ENCODE measurements at places on chromosomes 6 and 20. TPM values are rescaled to one million over a fixed set of nuclear protein-coding genes. Genes with fewer than 3 reads are reported as not detected.

GRCh38 chr6:86856379-86856778 lies 80.9 kb upstream of the HTR1E start:
- no peak for DNase-seq

GRCh38 chr20:57648878-57649616 lies 28.8 kb upstream of the ZBP1 start:
- DNase-seq, result no peak

DNA sequence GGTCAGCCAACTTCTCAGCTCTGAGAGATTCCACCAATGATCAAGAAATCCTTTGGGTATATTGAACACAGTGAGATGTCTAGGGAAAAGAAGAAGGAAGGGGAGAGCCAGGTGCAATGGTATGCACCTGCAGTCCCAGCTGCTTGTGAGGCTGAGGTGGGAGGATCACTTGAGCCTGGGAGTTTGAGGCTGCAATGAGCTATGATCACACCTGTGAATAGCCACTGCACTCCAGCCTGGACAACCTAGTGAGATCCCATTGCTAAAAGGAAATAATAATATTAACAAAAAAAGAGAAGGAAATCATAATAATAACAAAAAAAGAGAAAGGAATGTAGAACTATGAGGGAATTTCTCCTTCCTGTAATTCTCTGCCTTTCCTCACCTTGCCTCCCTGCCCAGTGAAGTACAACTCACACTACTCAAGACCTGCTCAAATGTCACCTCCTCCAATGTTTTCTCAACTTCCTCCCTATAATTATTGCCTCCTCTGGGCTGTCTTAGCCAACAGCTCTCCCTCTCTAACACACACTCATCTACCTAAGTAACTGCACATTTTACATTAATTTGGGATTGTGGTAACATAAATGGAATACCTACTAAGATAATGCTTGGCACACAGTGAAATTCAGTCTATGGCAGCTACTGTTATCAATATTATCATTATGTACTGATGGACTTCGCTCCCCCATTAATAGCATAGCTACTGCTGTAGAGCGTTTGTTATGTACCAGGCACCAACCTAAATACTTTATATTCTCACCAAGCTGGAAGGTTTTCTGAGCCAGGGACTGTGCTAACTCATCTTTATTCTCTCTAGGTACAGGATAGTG lies 103.6 kb downstream of the KIF13A start:
- no peak for DNase-seq

GRCh38 chr20:4439461-4439860 lies 282.2 kb upstream of the PRND start:
- no peak for DNase-seq

GRCh38 chr6:88141561-88142296 lies 24.4 kb downstream of the CNR1 start:
- DNase-seq, result peak; percentile 42

DNA sequence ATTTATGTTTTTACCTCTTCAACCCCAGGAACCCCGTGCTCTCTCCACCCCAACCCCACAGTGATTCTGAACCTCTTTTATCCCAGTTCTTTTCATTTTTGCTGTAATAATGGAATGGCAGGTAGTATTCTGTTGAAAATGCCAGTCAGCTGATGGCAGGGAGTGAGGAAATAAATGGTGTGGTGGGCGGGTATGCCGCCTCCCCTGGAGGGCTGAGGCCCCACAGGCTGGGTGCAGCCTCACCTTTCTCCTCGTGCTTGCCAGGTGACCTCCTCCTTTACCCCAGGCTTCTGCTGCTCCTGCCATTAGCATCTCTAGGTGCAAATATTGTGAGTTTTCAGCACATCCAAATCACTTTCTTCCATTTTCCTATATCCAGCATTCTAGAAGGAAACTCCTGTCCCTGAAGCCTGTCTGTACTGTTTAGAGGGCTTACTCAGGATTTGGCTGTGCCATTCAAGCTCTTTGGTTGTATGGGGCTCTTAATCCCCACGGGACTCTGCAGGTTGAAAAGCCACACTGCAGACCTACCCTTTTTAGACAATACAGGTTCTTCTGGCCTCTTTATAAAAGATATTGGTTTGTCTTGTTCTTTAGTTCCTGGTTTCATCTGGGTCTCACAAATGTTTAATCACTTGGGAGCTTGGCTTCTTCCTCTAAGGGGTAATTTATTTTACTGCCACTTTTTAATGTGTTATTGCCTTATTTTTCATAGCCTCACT lies 201.8 kb downstream of the JARID2 start:
- DNase-seq, result no peak

Gene SYNDIG1
- 8.5 TPM for total RNA-seq

Gene LTB
- 0.35 TPM for total RNA-seq

Data from H7 (cell line).